ENCODE measurements at places on chromosomes 3 and 15.

DNA sequence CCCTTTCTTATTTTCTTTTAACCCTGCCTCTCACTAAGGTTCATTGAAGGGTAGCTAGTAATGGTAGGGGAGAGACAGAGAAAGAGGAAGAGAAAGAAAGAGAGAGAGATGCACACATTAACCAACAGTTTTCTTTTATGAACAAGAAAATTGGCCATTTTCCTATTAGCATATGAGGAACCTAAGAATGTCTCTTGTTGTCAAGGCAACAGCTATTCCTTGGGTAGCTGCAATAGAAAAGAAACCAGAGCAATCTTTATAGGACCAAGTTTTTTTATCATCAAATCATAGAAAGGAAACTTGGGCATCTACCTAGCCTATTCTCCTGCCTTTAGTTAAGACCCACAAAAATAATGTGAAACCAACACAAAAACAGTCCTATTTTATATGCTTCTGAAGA lies 15.0 kb upstream of the CCDC39 start:
- DNase-seq, result no peak

DNA sequence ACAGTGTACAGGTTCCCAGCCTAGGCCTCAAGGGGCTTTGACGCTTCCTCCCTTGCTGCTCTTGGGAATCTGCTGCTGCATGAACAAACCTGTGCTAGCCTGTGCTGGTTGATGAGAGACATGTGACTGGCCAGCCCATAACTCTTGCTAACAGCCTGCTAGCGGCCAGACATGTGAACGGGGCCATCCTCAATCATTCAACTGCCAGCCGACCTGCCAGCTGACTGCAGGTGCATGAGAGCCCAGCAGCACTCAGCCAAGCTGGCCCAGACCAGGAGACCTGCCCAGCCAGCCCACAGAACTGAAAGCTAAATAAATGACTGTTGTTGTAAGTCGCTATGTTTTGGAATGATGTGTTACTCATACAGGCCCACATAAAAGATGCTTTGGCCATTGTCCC lies 82.4 kb upstream of the DLG1 start:
- no peak for DNase-seq

GRCh38 chr15:49135911-49136310 lies 19.5 kb downstream of the COPS2 start:
- no peak for DNase-seq

- no peak for DNase-seq
Observed at GRCh38 chr3:66405701-66406091, 95.1 kb downstream of the LRIG1 start.

- no peak for DNase-seq
Observed at GRCh38 chr15:38226608-38227266, 25.9 kb upstream of the SPRED1 start.

DNA sequence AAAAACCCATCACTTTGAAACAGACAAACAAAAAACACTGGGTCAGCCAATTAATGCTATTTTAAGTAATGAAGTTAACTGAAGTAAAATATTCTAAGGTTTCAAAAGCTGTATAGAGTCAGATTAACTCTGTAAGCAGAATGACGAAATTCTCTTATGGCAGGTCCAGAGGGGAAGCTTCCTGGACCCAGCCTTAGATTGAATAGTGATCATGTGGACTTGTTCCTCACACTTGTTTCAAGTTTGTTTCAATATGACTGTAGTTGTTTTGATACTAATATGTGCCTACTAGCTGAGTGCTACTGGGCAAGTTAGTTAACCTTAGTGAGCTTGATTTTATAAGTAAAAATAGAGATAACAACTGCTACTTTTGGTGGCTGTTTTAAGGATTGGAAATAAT lies 32.6 kb downstream of the PLS1 start:
- DNase-seq, result no peak

GRCh38 chr15:70361891-70362290 lies 264.2 kb upstream of the TLE3 start:
- DNase-seq, result no peak
